ENCODE measurements at places on chromosomes 1 and 21.

GRCh38 chr21:35015435-35016024, 33.6 kb downstream of the RUNX1 start:
- DNase-seq = no peak

- no peak for DNase-seq
Measured at GRCh38 chr1:189619682-189620332, 857.9 kb downstream of the BRINP3 start.

- DNase-seq = no peak
Measured at GRCh38 chr1:233912909-233913308, 8.4 kb downstream of the SLC35F3 start.

DNA sequence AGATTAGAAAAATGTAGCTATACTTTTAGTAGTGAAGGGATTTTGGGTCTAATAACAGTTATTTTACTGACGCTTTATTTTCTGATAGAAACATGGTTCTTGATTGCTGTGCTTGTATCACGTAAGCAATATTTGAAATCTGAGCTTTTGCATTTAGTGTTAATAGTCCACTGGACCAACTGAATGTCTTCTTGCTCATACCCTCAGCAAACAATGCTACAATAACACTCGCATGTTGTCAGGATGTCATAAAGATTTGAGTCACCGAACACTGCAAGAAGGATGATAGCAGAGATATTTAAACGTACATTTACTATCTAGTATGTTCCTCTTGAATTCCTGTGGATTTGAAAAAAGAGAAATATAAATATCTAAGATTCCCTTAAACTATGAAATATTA, 7.5 kb downstream of the DYRK1A start:
- DNase-seq = no peak

GRCh38 chr21:29215709-29216108, 83.0 kb upstream of the BACH1 start:
- DNase-seq = no peak

DNA sequence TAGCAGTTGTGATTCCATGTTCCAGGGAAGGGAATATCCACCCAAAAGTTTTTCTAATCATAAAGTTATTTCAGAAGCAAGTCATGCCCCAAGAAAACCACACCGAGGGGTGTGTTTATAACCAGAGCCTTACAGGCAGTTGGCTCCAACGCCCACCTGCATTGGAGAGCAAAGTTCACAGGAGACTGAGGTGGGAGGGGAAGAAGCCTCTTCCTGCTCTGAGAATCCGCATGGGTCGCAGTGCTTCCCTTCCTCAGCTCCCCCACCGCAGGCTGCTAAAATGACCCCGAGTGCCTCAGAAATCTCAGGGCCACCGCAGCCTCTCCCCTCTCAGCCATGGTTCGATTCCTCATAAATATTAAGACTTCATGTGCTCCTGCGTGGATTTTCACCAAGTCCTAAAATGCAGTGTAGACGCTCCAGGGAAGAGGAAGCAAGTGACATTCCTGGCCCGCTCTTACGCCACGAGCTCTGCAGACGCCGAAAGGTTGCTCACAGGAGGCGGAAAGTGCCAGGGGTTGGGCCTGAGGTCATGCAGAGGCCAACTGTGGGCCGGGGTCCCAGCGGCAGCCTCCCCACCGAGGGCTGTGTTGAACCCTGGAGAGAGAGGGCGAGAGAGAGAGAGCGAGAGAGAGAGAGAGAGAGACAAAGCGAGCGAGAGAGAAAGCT, 13.4 kb upstream of the SPSB1 start:
- no peak for DNase-seq

GRCh38 chr1:214281021-214281719, at the start of gene SMYD2:
Gene SMYD2 (plus strand): TSS chr1:214281159. CDS start chr1:214281255, 96 bp downstream.
- DNase-seq = peak; percentile 59

DNA sequence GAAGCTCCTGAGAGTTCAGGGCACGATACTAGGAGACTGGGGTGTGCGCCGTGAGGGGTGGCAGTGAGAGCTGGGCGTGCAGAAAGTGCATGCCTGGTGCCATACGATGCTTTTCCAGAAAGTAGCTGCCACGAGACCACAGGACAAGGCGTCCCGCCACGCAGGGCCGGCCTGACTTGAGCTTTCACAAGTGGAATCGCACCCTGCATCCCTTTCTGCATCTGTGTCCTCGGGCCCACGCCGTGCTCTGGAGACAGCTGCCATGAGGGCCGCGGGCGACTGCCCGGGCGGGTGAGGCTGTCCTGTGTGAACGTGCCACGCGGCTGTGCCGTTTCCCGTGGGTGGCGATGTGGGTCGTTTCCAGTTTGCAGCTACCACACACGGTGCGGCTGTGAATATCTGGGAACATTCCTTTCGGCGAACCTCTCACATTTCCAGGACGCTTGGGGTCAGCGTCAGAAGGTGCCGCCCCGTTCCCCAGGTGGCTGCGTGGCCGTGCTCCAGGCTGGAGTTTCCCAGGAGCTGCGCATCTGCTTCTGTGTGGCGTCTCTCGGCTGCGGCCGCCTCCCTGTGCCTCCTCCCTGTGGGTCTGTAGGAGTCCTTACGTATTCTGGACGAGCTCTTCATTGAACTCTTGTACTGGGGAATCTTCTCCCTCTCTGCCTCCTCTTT, 1.0 kb upstream of the PERM1 start:
- DNase-seq = no peak

DNA sequence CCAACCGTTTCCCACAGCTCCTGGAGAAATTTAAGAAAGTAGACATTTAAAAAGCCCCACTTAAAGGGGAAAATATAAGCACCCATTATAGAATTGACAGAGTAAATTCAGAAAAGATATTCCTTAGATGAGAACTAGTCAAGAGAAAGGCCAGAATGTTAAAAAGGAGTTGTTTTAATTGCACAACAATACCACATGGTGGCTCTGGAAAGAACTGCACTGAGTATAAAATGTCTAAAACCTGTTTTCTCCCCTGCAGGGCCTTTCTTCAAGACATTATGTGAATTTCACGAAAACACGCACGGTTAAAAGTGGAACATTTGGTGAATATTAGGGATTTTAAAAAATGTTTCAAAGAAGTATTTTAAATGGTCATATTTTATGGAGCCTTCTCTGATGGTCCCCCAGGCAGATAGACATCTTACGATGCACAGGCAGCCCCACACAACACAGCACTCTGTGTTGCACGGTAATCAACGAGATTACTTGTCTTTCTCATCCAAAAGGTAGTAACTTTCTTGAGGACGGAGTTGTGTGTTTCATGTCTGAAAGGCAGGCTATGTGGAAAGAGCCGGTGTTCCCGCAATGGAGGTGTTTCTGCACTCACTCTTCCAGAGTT, 101.9 kb downstream of the PRRX1 start:
- DNase-seq = no peak

- DNase-seq = no peak
Measured at GRCh38 chr1:232040260-232040659, 413.7 kb downstream of the DISC1 start.

- no peak for DNase-seq
Measured at GRCh38 chr1:107196973-107197562, 56.2 kb downstream of the NTNG1 start.

DNA sequence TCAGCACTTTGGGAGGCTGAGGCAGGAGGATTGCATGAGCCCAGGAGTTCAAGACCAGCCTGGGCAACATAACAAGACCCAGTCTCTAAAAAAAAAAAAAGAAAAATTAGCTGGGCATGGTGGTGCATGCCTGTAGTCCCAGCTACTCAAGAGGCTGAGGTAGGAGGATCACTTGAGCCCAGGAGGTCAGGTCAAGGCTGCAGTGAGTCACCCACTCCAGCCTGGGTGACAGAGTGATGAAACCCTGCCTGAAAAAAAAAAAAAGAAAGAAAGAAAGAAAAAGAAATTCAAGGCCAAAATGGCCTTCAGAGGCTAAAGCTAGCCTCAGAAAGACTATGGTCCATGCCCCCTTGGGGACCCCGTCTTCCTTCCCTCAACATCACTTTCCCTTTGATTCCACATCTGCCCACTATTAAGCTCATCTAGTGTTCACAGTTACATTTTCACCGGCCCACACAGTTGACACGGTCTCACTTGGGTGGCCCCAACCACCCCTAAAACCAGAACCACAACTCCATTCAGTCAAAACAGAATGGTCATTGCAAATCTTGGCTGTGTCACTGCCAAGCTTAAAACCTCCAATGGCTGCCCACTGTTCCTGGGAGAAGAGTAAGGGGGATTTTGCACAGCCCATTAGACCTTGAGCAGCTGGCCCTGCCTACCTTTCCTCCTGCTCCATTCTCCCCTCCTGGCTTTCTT, 2.1 kb upstream of the CAPN8 start:
- DNase-seq = no peak

DNA sequence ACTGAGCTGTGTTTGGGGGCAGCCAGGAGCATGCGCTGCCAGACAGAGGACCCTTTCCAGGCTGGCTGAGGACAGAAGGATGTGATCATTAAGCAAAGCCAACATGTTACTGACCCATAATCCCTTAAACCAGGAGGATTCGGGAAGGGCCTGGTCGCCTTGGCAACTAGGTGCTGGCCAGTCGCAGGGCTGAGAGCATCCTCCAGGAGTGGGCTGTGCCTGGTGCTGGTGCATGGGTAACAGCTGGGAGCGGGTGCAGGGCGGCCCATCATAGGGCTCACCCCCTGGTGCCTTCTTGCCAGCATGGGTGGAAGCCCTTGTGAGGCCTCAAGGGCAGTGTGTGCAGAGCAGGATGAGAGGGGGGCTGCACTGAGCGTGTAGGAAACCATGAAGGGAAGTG, 17.2 kb downstream of the CDK18 start:
- no peak for DNase-seq

GRCh38 chr1:63547621-63548294, 24.4 kb downstream of the EFCAB7 start:
- no peak for DNase-seq

GRCh38 chr1:162204129-162204822, 134.8 kb downstream of the NOS1AP start:
- no peak for DNase-seq

GRCh38 chr21:16676391-16676790, 836.5 kb upstream of the CXADR start:
- DNase-seq = no peak

DNA sequence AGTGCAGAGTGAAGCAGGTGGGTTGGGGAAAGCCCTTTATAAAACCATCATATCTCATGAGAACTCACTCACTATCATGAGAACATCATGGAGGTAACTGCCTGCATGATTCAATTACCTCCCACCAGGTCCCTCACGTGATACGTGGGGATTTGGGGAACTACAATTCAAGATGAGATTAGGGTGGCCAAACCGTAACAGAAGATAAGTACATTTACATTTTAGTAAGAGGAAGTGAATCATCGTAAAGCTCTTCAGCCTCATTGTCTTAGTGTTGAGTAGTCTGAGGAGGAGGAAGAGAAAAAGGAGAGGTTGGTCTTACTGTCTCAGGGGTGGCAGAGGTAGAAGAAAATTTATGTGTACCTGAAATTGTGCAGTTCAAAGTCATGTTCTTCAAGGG, 1053.4 kb upstream of the ADGRL4 start:
- DNase-seq = no peak

GRCh38 chr1:162153374-162153773, 83.9 kb downstream of the NOS1AP start:
- no peak for DNase-seq

- no peak for DNase-seq
Measured at GRCh38 chr1:177343445-177343844, 172.7 kb downstream of the BRINP2 start.

GRCh38 chr1:3683992-3684391, 31.7 kb downstream of the TP73 start:
- DNase-seq = no peak

GRCh38 chr1:156154317-156154749, 948 bp downstream of the SEMA4A start:
- no peak for DNase-seq

DNA sequence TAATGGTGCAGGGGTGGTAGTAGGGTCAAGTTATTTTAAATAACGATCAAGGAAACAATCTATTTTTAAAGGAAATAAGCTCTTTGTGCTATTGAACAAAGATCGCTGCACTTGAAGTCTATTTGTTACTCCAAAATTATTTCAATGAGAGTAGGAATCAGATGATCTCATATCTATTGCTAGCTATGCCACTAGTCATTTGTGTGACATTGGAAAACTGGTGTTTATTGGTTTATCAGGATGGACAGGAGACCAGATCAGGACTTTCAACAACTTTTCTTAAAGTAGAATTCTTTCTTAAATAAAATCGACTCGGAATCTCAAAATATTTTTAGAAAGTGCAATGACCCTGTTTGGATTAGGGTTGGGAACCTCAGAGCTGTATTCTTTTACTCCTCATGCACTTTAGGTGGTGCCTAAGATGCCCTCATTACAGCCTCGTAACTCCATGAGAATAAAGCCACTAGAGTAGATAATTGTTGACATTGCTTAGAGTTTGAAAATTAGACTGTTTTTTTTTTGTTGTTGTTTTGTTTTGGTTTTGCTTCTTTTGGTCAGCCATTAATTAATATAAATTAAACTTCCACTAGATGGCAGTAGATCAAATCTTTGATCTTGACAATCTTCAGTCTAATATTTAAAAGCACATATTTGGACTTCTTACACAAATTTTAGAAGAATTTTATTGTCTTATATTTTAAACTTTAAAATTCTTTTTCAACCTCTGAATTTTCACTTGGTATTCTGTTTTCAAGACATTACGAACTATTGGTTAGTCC, 352.4 kb downstream of the USP25 start:
- no peak for DNase-seq
